AG08395 (cell line): ENCODE measurements at places on chromosomes 3 and 15.

DNA sequence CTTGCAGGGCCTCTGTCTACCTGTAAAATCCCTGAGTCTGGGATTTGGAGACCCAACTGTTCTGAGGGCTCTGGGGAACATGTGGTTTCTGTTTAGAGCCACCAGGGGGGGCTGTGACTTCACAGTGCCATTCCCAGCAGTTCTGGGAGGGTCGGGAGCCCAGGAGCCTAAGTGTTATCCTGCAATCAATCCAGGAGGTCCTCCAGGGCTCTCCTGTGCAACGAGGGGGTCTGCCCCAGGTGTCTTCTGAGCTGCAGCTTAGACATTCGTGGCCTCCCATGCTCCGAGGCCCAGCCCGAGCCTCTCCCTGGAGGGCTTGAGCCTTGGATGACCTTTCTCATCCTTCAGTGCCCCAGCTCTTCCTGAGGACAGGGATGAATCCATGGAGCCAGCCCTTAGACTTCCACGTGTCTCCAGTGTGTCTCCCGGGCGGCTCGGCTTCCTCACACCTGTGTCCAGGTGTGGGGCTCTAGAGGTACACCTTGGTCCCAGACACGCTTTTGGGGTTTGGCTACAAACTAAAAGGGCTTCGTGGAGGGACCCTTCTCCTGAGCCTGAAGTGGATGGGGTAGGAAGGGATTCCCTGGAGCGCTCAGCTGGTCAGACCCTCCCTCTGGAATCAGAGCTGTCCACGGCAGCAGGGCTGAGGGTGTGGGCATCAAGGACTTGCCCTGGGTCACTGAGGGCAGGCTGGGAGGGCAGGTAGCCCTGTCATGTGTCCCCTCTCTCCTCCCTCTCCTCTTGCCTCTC, 20.3 kb upstream of the ABTB1 start:
- DNase-seq, result peak; percentile 81

DNA sequence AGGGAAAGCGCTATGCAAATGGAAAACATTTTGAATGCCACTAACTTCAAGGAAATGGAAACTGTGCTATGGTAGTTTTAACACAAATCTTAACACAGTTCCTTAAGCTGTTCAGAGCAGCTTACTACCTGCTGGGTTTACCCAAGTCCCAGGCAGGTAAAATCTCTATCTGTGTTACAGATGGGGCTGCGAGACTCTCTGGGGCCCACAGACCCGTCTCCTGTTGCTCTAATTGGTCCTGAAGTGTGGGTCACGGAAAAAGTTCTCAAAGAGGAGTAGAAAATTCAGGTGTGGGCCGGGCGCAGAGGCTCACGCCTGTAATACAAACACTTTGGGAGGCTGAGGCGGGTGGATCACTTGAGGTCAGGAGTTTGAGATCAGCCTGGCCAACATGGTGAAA, 16.9 kb upstream of the ZFYVE19 start:
- no peak for DNase-seq

DNA sequence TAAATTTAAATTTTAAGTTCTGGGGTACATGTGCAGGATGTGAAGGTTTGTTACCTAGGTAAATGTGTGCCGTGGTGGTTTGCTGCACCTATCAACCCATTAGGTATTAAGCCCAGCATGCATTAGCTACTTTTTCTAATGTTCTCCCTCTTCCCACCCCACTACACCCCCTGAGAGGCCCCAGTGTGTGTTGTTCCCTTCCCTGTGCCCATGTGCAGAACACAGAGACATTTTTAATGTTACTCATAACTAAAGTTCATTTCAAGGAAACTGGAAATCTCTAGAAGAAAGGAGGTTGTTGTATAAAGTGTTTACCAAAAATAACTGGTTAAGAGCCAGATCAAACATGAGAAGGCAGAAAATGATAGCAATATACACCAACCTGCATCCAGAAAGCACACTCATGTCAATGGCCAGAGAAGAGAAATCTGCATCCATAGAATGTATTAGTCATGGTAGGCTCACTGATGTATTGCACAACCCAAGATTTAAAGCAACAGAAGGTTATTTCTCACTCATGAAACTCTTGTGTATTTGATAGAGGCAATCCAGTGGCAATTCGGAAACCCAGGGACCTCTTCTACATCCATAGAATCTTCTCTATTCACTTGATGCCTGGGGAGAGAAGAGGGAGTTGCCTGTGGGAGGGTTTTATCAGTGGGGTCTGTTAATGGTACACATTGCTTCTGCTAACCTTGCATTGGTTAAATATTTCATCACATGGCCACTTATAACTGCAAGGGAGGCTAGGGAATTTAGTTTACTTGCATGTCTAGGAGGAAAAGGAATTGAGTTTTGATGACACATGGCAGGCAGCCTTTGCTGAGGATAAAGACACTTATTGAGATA, 321.9 kb upstream of the RASGRP1 start:
- DNase-seq, result peak; percentile 54

GRCh38 chr3:14301558-14301957, 100.8 kb upstream of the SLC6A6 start:
- peak; percentile 51 for DNase-seq

DNA sequence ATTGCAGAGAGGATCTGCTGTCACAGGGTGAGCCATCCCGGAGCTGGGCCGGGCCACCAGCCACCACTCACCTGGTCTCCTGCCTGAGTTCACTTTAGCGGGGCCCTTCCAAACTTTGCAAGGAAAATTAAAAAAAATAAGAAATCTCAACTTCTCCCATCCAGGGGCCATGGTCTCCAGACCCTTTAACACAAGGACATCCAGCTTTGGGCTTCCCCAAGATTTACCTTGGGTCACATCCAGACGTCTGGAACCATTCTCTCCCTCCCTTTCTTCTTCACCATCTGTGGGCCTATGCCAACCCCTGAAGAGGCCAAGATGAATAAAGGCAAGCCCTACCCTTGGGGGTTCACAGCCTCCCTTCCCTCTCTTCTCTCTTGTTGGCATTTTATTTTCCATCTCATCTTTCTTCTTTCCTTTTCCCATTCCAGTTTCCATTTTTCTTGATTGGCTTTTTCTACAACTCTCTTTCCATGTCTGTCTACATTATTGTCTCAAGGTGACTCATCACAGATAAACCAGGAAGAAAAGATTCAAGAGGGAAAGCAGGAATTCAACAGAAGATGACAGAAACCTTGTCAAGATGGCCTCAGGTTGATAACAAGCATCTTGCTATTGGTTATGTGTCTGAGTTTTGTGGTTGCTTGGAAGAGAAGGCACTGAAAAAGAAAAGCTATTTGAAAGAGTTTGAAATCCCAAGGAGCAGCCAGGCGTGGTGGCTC, 49.5 kb downstream of the ITGA11 start:
- DNase-seq, result no peak

DNA sequence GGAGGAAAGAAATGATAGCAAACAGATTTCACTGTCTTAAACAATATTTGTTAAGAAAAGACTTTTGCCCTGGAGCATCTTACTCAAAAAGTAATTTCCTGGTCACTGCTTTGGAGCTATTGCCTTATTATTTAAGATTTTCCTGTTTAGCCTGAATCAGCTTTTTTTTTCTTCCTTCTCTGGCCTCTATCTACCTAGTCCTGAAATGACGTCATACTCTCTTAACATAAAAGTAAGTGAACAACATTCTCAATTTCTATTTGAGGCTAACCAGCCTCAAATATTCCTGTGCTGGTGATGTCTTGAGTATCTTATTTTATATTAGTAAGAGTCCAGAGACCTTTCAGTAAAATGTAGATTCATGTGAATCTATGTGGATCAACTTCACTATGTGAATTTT, 221.9 kb upstream of the ALCAM start:
- DNase-seq, result no peak

DNA sequence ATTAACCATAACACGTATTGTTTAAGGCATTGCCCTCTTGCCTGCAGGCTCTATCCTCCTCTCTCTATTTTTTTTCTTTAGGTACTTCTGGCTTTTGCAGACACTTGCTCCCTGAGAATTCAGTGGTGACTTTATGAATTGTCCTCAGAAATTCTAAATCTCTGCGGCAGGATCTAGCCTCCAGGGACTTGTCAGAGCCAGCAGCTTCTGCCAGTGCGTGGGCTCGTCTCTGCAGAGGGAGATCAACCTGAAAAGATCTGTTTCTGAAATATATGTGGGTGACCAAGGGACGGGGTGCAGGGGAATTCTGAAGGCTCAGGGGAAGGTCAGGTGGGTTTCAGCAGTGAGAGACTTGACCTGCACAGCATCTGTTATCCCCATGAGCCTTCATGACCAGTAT, 326.1 kb upstream of the LRRFIP2 start:
- DNase-seq, result no peak

DNA sequence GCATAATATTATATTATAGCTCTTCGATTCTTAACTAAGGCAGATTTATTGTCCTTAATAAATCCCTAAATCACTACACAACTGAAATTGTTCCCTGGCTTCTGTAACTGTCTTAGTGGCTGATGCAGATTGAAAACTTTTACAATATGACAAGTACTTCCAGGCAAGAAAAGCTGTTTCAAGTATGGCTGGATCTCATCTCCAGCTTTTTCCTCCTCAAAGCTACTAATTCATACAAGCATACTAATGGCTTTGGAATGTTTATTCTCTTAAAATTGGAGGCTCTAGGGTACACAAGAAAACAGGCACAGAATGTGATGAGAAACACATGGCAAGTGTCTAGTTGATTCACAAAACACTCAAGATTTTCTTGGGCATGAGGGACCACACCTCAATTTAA, 351.5 kb upstream of the ICE2 start:
- DNase-seq, result peak; percentile 57

DNA sequence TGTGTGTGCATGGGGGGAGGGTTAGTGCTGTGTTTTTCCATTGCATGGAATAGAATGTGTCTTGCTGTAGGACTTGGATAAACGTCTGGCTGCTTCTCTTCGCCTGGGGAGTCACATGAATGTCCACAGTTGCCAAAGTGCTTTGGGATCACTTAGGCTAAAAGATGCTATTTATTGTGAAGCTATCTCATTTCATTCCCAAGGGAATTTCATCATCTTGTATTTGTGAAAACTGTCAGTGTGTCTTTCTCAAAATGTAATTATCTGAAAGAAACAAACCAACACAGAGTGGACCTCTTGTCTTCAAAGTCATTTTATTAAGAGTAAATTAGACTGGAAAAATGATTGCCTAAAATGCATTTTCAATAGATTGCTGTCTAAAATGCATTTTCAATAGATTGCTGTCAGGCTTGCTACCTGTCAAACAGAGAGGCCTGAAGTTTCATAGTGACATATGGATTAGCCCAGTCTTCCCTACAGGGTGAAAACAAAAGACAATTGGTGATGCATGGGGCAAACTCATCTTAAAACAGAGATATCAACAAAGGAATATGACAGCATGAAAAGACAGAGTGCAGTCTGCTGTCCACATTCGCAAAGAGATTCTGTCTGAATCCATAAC, 117.1 kb upstream of the GOLIM4 start:
- no peak for DNase-seq

DNA sequence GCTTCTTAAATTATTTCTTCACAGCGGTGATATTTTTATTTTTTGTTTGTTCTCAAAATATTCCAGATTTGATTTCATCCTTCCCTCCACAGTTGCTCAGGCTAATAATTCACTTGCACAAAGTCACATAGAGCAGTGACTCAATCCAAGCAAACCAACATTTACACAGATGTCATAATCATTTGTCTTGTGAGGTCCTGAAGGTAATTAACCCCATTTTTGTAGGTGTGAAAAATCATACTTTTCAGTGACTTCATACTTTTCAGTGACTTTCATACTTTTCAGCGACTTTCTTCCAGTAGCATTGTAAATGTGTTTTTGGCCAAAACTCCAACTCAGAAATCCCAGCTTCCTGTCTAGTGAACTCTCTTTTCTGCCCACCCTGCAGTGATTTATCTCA, 32.1 kb downstream of the CD200 start:
- DNase-seq, result no peak

DNA sequence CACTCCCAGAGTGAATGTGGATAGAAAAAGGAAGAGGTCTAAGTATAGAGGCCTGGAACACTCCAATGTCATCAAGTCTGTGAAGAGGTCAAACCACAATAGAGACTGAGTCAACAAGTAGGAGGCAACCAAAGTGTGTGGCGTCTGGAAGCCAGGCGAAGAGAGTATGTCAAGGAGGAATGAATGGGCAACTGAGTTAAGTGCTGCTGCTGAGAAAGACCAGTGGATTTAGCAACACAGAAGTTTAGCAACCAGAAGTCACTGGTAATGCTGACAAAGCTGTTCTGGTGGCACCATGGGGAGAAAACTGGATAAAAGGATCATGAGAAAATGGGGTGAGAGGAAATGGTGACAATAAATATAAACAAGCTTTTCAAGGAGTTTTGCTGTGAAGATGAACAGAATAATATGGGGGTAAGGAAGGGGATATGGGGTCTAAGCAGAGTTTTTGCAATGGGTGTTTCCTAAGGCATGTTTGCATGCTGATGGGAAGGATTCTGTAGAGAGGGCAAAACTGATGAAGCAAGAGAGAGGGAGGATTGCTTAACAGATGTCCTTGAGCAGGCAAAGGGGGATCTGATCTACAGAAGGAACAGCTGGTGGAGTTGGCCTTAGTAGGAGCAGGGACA, 38.4 kb downstream of the PCOLCE2 start:
- DNase-seq, result peak; percentile 84

DNA sequence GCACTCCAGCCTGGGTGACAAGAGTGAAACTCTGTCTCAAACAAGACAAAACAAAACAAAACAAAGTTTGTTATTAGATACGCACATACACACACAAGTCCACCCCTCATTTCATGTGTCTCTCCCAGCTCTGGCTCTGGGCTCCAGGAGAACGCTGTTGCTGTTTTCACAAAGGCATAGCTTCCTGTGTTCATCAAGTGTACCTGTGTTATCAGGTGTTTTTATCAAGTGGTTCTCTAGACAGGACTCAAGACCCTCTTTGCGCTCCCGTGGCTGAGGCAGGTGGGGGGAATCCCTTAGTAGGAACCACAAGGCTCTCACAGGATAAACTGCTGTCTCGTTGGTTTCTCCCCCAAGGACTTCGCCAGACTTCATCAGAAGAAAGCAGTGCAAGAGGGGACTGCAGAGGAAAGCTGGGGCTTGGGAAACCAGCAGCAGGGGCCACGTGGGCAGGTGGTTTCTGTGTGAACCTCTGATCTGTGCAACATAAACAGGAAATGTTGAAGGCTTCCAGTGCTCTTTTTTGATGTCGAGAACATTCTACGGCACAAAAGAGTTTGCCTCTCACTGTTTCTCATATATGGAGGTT, 6.9 kb upstream of the PPP1R2 start:
- DNase-seq, result no peak

- DNase-seq, result no peak
These were observed 301.7 kb downstream of the NTRK3 start for GRCh38 chr15:87954793-87955192.

- peak; percentile 18 for DNase-seq
These were observed 6.6 kb downstream of the MEIS2 start for GRCh38 chr15:37093480-37094332.

DNA sequence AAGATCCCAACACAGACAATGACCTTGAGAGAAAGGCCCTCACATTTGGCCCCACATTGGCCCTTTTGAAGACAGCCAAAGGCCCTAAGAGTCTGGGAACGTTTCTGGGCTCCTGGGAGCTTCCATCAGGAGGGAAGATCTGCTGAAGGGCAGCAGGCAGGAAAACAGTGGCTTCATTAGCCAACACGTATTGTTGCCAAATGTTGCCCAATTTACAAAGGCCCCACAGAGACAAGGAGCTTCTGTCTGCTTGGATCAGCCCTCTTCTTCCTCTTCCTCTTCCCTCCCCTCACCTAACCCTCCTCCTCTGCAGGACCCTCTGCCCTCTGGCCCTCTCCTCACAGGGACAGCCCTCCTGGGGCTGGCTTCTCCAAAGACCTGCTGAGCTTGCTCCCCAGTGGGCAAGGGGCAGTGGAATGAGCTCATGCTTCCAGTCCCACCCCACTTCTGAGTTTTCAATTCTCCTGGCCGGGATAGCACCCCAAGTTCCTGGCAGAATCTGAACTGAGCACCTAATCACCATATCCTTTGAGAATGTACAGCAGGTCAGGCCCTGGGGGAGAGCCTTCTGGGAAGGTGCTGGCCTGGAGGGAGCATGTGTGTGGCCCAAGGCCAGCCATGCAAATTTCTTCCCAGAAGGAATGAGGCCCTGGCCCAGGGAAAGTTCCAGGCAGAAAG, 5.1 kb upstream of the LTF start:
- no peak for DNase-seq
